NCI-H1436 treated with DMSO at 0.1 percent for 48 hours (cell line): ENCODE measurements at places on chromosomes 4 and X.

DNA sequence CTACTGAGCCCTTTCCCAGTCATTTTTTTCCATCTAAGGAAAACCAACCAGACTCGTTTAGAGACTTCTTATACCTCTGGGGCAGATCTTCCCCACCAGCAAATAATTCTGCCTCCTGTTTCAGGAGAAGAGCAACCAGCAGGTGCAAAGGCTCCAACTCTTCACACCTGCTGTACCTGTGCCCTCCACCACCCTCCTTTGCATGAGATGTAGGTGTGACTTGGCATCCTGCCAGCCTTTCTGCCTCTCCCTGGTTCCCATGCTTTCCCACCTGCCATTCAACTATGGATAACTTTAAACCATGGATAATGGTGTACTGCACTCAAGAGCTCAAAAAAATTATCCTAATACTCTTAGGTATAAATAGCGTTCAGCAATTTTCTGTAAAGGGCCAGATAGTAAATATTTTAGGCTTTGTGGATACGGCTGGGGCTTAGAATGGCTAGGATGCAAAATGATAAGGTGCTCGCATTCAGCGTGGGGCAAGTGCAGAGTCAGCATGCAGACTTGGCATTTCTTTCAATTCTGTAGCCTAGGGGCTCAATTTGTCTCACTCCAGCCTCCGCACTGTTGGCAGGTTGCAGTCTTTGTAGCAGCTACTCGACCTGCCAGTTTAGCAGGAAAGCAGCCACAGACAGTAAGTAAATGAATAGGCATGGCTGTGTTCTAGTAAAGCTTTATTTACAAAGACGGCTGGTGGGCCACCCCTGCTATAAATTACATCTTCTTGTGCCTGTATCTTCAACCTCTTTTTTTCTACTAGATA is 79.8 kb downstream of the HCCS start:
- DNase-seq, result peak; percentile 52

- no peak for DNase-seq
Observed at GRCh38 chr4:18105030-18106011, 83.8 kb upstream of the LCORL start.

- DNase-seq, result no peak
Observed at GRCh38 chrX:64894454-64895038, 81.7 kb downstream of the ZC4H2 start.

DNA sequence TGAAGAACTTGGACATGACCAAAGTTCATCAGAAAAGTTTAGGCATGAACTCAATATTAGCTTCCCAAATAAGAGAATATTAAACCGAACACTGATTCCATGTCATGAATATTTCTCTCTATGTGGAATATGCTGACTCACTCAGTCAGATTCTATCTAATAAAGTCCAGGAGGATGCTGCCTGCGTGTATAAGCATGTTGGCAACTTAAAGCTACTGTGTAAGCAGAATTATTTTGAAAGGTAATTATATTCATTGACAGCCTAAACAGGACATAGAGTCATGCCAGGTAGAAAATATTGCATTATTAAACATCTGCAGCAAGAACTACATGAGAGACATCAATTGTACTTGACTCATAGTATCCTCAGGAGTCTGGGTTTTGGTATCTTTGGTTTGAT is 367.9 kb upstream of the SPOCK3 start:
- DNase-seq, result no peak

GRCh38 chr4:143399113-143399949 is 62.7 kb downstream of the GAB1 start:
- DNase-seq, result no peak

GRCh38 chrX:3184176-3184930 is 143.1 kb downstream of the ARSF start:
- no peak for DNase-seq

- no peak for DNase-seq
Observed at GRCh38 chrX:57573754-57574153, 18.1 kb upstream of the ZXDB start.

- DNase-seq, result no peak
Observed at GRCh38 chr4:159111416-159111815, 8.5 kb downstream of the RAPGEF2 start.

DNA sequence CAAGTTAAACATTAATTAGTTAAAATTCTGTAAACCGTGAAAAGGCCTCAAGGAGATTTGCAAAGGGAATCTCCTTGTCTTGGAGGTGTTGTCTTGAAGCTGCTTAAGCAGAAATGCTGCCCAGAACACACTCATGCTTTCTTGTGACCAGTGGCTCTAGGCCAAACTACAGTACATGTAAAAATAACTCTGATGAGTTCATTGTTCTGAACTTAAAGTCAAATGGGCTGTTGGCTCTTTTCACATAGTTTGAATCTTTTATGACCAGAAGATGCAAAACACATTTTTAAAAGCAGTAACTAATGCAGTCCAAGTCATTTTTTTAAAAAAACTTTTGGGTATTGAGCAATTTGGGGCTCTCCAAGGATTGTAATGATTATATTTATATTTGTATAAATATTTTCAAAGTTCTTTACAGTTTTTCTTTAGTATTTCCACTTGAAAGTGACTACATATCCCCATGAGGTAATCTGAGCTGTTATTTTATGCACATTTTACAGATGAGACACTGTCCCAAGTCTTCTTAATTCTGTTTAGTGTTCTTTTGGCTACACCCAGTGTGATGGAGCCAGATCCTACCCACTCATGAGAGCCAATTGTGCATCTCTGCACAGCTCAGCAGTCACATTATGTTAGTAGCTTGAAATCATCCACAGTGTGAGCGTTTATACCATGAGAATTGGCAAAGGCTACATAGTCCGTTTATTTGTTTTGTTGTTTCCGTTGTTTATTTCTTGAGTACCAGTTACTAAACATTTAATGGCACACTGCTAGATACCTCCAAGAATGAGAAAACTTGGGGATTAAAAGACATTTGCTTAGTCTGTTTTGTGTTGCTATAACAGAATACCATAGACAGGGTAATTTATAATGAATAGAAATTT is 112.8 kb upstream of the ATXN3L start:
- DNase-seq, result no peak

DNA sequence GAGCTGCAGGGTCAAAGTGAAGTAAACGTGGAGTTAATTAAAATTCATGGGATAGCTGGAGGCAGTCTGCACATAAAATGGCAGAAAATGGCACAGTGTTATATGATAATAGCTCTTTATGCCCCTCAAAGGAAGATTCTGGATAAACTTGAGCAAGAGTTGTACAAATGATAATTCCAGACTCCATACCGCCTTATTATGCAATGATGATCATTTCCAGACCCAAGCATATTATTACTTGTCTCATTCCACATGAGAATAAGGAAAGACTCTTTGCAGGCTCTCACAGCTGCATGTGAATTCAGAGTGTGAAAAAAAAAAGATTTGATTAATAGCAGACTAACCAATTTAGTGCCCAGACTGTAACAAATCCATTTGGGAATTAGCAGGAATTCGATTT is 105.4 kb downstream of the STK32B start:
- no peak for DNase-seq

DNA sequence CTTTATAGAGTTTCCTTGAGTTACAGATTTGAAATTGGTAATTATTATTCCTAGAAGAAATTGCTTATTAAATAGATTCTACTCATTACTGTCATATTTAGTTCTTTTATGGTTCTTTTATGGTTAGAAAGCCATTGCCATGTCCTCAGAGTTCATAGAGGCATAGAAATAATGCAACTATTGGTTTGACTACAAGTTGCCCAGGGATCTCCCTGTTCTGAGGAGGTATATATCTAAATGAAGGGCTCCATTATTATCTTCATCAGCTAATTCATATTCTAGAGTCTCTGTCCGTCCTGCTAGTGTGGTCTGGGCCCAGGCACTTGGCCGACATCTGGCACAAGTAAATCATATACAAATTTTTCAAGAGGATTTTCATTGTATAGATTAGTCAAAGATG is 535.7 kb downstream of the PPP4R3C start:
- no peak for DNase-seq

DNA sequence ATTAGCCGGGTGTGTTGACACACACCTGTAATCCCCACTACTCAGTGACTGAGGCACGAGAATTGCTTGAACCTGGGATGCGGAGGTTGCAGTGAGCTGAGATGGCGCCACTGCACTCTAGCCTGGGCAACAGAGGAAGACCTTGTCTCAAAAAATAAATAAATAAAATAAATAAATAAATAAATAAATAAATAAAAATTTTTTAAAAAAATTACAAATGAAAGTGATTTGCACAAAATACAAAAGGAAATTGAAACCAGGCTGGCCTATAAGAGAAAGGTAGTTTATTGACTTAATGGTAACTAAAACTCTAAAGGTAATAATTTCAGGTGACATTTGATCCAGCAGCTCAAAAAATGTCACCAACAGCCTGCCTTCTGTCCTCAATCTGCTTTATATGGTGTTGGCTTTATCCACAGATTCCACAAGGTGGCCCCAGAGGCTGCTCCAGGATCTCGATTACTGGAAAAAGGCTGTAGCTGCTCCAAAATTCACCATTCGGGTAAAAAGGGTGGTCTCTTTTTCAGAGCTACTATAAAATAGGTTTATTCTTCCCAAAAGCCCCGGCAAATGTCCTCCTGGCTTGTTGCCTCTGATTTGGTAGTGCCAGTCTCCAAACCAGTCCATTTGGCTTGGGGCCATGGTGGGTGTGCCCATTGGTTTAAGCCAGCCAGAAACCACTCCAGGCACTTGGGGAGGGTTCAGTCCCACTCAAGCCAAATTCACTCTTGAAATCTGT is 61.4 kb upstream of the TRIM2 start:
- DNase-seq, result peak; percentile 36

DNA sequence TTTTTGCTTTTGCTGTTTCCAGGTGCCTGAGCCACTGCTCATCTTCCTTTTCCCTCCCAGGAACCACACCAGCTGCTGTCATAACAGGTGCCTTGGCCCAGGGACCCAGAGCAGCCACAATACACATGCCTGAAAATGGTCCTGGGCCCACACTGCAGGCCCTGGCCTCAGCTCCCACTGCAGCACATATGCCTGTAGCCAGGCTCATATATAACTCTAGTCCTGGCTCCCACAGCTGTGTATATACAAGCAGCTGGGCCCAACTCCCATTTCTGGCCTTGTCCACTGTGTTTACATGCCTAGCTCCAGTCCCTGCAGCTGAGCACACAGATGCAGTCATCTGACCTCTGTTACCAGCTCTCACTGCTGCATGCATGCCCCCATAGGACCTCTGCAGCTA is 930.5 kb downstream of the ADGRL3 start:
- no peak for DNase-seq

DNA sequence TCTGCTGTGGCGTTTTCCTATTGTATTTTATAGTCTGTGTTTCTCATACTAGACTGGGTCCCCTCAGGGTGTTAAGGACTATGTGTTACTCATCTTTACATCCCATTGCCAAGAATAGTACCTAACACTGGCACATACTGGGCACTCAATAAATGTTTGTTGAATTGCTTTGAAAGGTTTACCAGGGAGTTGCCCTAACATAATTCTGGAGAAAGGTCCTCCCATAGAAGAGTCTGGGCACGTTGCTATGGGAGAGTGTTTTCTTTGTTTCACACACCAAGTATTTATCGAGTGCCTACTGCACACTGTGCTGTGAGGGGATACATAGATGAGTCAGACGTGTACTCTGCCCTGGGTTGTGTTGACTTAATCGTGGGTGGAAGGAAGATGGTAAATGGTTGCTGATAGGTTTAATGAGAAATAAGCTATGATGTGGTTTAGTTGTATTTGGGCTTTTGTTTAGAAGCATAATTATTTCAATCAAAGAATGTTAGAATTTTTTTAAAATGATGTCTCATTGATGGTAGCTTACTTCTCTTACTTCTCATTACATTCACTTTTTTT is 42.9 kb downstream of the AFF1 start:
- DNase-seq, result no peak

DNA sequence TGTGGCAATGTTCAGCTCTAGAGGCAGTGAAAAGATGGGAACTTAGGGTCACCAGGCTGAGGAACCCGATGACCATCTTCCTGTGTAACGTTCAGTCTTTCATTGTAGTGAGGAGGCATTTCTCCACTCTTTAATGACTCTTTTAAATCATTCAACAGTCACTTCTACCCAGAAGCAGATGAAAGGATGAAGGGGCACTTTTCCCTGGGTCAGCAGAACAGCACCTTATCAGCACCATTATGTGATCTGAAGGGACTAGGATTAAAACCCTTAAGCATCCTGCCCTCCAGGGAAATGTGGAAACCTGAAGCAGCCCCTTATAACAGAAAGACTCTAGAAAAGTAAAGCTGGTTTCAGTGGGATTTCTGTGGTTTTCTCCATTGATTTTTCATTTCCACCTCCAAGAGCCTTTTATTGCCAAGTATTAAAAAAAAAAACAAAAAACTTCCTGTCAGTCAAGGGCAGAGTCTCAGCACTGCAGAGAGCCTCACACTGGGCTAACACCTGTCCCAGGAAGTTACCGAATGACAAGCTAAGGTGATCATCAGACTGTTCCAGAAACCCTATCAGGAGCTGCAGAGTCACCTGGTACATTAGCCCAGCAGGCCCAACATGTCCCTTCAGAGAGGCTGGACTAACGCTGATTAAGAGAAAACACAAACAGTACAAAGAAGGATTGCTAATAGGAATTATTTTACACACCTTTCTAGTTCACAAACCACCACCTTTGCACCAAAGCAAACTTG is 185.9 kb downstream of the SHROOM3 start:
- DNase-seq, result no peak

DNA sequence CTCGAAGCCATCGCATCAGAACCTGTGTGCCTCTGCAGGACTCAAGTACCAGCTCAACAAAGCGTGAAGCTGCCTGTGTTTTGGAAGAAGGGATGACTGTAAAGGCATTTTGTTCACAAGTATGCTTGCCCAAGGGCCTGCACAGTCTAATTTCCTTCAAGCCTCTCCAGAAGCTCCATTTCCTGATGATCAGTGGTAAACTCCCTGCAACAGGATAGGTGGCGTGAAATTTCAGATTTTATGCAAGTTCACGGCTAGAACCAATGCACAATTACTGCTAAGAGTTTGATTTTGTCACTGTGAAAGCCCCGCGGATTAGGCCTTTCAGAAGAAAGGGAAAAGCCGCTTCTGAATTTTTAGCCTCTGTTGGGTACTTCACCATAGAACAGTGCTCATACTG is 89.2 kb upstream of the TAPT1 start:
- DNase-seq, result no peak

- no peak for DNase-seq
Observed at GRCh38 chrX:56796641-56797395, 67.8 kb downstream of the NBDY start.

- DNase-seq, result no peak
Observed at GRCh38 chrX:150844016-150844415, 54.5 kb downstream of the CD99L2 start.

DNA sequence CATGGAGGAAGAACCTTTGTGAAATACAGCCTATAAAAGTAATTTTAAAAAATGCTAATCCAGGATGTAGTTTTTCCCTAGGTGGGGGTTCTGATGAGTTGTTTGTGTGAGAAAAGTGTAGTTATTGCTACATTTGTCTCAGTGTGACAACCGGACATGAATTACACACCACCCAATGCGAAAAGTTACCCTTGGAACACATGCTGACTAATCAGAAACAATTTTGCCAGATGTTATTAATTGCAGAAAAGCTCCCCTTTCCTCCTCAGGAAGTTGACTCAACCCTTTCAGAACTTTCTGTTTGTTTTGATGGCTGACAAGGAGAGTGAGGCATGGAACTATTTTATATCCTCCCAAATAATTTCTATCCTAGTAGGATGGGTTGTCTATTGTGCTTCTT is 38.1 kb upstream of the EDA2R start:
- no peak for DNase-seq
